Activated CD4-positive, alpha-beta T cell treated with anti-CD3 and anti-CD28 coated beads for 4 hours (primary cell): ENCODE measurements at places on chromosomes 13 and 19.
A peak's percentile ranks its signal among the peaks of the same experiment; 100 is the strongest.

- DNase-seq: no peak
Measured at GRCh38 chr13:29607465-29607864, 12.0 kb upstream of the SLC7A1 start.

- DNase-seq: peak; percentile 4
Measured at GRCh38 chr13:21402586-21403307, 56.4 kb downstream of the ZDHHC20 start.

- no peak for DNase-seq
Measured at GRCh38 chr19:49801401-49801888, 11.6 kb downstream of the FUZ start.

DNA sequence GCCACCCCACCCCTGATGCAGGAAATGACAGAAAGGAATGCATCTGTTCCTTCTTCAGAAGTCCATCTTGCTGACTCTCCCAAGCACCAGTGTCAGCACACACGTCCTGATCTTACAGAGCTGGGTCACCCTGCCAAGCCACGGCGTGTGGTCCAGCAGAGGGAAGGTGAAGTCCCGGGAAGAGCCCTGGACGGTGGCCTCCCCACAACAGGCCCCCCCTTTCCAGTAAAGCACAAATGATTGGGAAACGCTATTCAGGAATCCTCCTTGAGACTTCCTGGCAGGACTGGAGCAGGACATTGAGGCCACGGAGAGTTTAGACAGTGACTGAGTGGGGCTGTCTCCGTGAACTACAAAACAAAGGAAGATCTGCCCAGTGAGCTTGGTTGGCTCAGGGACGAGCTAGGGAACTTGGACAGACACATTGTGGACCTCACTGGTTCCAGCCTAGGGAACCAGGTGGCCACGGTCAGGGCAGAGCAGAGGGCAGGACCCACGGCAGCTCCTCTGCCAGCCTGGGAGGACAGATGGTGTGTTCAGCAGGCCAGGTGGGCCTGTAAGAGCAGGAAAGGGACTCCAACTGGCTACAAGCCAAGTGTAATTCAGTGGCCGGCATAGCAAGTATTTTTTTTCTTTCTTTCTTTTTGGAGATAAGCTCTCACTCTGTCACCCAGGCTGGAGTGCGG lies 41.7 kb downstream of the ELL start:
- DNase-seq: no peak

GRCh38 chr19:35718345-35719041 lies 690 bp downstream of the KMT2B start:
- DNase-seq: peak; percentile 71

GRCh38 chr13:41550276-41550675 lies 92.9 kb downstream of the RGCC start:
- no peak for DNase-seq
